ENCODE measurements at places on chromosomes 4 and X.

- DNase-seq: peak; percentile 46
Measured at GRCh38 chrX:49053223-49054072, 5.4 kb upstream of the CCDC120 start.

- DNase-seq: no peak
Measured at GRCh38 chr4:65498606-65499005, 171.7 kb downstream of the EPHA5 start.

GRCh38 chrX:92232182-92232581 is 453.0 kb downstream of the PCDH11X start:
- DNase-seq: no peak

GRCh38 chrX:106170318-106170717 is 2.2 kb downstream of the PWWP3B start:
- no peak for DNase-seq

DNA sequence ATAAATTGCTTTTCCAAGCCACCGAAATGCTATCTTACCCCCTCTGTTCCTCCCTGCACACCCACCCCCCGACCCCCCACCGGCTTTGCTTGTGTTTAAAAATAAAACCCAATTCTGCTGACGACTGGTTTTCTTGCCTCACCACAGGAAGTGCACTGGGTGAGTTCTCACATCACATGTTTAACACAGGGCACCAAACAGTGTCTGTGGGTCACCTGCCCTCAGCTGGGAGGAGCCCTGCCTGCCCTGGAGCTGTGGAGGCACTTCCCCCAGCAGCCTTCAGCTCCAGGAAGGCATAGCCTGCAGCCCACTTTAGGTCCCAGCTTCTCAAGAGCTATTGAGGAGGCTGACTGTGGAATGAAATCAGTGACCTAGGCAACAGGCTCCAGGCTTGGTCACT is 8.8 kb downstream of the TMEM255A start:
- DNase-seq: no peak

GRCh38 chr4:88706574-88706973 is 8.9 kb upstream of the NAP1L5 start:
- DNase-seq: peak; percentile 17

GRCh38 chr4:21888195-21888976 is 60.2 kb downstream of the KCNIP4 start:
- DNase-seq: no peak

GRCh38 chrX:16666541-16666940 is 16.6 kb downstream of the S100G start:
- DNase-seq: no peak

GRCh38 chr4:3160438-3160837 is 86.0 kb downstream of the HTT start:
- no peak for DNase-seq

- DNase-seq: no peak
Measured at GRCh38 chrX:1138476-1139184, 73.8 kb downstream of the CRLF2 start.

DNA sequence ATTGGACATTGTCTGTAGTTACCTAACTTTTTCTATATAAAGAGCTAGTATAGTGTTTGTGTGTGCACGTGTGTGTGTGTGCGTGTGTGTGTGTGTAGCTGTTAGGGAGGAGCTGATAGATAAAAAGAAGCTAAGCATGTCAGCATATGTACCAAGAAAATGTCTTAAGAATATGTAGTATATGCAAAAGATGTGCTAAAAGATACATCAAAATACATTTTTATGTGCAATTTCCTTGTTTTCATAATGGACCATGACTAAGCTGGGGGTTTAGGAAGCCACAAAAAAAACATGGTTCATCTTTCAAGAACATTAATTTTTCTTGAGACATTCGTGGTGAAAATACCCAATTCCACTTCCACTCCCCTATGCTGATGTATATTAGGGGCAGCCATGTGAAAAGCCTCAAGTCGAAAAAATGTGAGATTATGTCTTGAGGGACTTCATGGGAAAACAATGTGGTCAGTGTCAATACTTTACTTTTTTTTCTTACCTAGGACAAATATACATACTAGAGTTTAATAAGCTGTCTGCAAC is 1599.7 kb downstream of the ARAP2 start:
- DNase-seq: no peak

- DNase-seq: no peak
Measured at GRCh38 chr4:36189511-36190226, 54.6 kb downstream of the ARAP2 start.

GRCh38 chrX:11579636-11580600 is 85.8 kb downstream of the ARHGAP6 start:
- DNase-seq: no peak

- no peak for DNase-seq
Measured at GRCh38 chr4:119834906-119835612, 206.5 kb upstream of the PDE5A start.

- no peak for DNase-seq
Measured at GRCh38 chr4:158203436-158203835, 6.8 kb upstream of the TMEM144 start.

- DNase-seq: no peak
Measured at GRCh38 chr4:16237715-16238114, 11.4 kb upstream of the TAPT1 start.

DNA sequence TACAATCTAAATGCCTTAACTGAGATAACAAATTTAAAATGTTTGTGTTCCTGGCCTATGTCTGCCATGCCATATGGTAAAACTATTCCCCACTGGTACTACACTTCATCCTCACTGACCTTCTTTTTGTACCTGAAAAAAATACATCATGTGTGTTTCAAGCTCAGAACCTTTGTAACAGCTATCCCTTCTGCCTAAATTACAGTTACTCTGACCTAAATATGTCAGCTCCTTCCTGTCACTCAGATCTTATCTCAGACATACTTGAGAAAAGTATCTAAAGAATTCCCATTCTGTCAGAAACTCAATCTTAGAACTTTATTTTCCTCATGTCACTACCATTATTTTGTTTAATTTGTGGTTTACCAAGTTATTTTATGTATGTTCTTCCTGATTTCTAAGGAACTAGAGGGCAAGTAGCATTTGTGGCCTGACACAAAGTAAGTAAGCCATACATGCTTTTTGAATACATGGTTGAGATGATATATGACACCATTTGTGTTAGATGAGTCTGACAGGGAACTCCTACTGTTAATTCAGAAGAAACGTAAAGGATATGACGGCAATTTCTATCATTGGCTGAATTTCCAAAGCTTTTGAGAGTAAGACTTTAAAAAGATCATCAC is 456.5 kb upstream of the NDST3 start:
- DNase-seq: no peak

- no peak for DNase-seq
Measured at GRCh38 chr4:10061650-10062415, 40.5 kb upstream of the SLC2A9 start.

GRCh38 chr4:189046642-189047041 is 894.0 kb upstream of the FRG1 start:
- DNase-seq: no peak

GRCh38 chr4:25043548-25043947 is 12.8 kb upstream of the LGI2 start:
- DNase-seq: no peak

DNA sequence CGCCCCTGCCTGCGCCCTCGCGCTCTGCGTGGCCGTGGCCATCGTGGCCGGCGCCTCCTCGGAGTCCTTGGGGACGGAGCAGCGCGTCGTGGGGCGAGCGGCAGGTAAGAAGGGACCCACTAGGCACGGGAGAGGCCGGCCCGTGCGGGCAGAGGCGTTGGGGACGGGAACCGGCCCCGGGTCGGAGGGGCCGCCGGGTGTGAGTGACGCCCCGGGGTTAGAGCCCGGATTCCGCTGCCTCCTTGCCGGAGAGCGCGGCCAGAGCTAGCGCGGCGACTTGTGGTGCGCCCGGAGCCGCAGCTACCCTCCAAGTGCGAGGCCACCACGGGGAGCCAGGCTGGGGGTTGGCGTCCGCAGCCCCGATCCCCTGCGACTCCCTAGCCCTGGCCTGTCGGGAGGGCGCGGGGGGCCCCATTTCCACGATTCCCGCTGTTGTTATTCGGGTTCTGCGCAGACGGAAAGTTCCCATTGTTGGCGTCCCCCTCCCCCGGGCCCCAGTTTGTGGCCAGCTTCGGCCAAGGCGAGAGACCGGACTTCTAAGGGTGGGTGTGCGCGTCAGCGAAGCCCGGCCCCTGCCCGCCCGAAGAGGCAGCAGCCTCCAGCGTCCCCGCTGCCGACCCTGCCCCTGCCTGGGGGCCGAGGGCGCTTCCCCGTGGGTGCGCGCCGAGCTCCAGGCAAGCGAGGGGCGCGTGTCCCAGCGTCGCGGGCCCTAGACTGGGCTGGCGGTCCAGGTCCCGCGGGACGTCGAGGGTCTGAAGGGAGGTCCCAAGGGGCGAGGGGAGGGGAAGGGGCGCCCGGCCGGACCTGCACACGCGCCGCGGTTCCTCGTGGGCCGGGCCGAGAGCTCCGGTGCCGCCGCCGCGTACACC is 1.1 kb downstream of the FGFR3 start:
- no peak for DNase-seq

DNA sequence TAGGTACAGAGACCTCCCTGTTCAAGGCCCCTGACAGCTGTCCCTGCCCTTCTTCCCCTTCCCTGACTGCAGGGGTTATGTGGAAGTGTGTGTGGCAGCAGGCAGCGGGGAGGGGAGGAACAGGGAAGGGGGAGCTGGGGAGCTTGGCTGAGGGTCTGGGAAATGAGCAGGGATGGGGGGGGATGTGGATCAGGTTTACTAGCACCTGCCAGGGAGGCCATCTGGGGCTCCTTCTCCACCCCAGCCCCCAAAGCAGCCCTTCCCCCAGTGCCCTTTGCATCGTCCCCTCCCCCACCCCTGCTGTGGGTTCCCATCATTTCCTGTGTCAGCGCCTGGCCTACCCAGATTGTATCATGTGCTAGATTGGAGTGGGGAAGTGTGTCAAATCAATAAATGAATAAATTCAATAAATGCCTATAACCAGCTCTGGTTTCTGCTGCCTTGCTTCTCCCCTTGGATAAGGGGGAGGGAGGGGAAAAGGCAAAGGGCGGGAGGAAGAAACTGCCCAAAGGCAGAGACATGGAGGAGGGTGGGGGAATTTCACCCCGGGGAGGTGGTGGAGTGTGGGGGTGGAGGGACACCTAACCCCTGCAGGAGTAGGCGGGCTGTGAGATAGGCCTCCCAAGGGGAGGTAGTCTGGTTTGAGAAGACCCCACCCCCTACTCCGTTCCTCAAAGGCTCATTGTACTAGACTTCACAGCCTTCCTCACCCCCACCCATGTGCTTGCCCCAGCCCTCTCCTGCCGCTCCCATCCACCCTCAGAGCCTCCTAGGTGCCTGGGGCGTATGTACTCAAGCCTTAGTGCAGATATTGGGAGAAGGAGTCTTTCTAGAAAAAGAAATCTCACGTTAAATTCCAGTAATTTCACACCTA is 3.2 kb downstream of the CXorf65 start:
- no peak for DNase-seq

- no peak for DNase-seq
Measured at GRCh38 chr4:79864500-79865200, 208.4 kb downstream of the ANTXR2 start.

GRCh38 chrX:137052643-137053235 is 18.9 kb upstream of the GPR101 start:
- DNase-seq: no peak

DNA sequence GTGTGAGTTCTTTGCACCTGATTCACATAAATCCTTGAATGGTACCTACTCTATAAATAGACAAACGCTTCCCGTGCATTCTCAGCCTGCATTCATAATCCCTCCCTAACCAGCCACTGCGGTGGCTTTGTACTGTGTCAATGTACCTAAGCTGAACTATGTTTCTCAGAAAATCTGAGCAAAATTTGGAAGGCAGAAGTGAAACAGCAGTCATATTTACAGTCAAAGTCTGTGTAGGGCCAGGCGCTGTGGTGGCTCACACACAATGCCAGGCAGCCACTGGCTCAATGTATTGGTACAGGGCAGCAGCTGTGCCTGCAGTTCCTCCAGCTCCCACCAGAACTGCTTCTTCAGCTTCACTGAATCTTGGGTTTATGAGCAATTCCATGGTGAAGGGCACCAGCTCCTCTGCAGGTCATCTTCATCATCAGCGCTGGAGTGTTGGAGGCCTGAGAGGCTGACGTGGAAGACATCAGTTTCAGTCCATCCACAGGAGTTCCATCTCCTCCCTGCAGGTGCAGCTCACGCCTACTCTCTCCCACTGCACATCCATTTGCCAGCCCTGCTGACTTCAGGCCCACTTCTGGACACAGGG is 32.3 kb upstream of the IRF2 start:
- DNase-seq: no peak

GRCh38 chr4:37754410-37755185 is 68.4 kb upstream of the RELL1 start:
- no peak for DNase-seq

- no peak for DNase-seq
Measured at GRCh38 chr4:48603366-48604003, 113.4 kb downstream of the ZAR1 start.

DNA sequence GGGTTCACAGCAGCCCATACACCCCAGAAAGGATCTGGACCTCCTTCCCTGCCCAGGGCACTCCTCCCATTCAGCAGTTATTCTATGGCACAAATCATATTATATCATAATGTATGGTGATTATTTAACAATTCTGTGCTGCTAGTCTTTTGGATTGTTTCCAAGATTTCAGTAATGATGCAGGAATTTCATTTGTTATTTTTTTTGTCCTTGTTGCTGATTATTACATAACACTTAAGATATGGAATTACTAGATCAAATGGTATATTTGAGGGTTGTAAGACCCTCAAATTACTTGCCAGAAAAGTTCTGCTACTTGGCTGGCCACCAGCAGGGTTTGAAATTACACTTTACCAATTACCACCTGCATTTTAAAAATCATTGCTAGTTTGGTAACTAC is 36.4 kb downstream of the QDPR start:
- DNase-seq: no peak

GRCh38 chr4:137274404-137274803 is 257.9 kb downstream of the PCDH18 start:
- no peak for DNase-seq

GRCh38 chrX:68703846-68704245 is 56.4 kb downstream of the STARD8 start:
- no peak for DNase-seq

GRCh38 chrX:7330556-7330955 is 182.6 kb upstream of the PUDP start:
- no peak for DNase-seq

- no peak for DNase-seq
Measured at GRCh38 chr4:24856586-24856985, 56.3 kb downstream of the CCDC149 start.

DNA sequence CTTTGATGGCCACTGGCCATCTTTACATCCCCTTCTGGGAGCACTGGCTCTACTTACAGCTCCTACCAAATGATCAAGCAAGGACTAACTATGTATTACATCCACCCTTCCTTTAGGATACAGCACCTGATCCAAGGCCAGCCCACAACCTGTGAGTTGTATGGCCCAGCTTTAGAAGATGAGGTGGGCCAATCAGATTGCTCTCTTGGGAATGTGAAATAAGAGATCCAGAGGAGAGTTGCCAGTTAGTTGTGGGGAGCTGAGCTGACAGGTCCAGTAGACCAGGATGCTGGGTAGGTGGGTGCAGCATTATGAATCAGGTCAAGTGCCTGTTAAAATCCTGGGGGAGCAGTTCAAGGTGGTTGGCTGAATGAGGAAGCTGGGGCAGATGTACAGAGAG is 111.5 kb downstream of the GNL3L start:
- DNase-seq: peak; percentile 9

- no peak for DNase-seq
Measured at GRCh38 chrX:122439831-122440230, 744.2 kb upstream of the GRIA3 start.

- DNase-seq: no peak
Measured at GRCh38 chrX:106415276-106415895, 196.4 kb upstream of the RADX start.

- no peak for DNase-seq
Measured at GRCh38 chr4:122661176-122662160, 40.6 kb upstream of the IL21 start.

- DNase-seq: no peak
Measured at GRCh38 chrX:153596981-153597750, 1.8 kb downstream of the CCNQ start.
